BE2C (cell line): ENCODE measurements at places on chromosomes 1 and 21.

DNA sequence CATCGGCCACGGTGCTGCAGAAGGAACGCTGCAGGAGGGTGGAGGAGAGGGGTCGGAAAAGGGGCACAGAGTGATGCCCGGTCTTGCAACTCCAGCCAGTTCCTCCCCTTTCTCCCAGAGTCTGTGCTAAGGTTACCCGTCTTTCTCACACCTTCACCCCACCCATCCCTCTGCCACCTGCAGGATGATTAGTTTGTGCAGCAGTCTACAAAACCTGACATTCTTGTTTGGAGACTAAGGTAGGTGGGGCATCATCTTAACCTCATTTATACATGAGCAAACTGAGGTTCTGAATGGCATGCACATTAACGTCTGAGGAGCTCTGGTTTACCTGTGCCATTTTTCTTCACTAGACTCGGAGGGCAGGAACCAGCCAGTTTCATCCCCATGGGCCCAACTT is 232.3 kb downstream of the GRIK3 start:
- no peak for DNase-seq

DNA sequence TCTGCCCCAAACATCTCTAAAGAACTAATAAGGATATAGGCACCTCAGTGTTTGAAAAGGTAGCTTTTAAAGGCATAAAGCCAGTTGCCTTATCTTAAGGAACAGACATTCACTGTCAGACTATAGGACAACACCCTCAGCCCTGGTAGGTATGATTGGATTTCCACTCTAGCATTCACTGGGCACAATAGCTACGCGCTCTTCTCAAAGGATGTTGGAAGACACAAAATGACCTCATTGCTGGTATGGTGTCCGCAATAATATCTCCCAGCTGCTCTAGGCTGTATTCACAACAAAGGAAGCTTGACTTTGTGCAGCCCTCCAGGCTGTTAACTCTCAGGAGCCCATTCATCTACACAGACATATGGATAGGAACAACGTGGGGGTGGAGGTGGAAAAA is 119.4 kb upstream of the CXADR start:
- DNase-seq = no peak

DNA sequence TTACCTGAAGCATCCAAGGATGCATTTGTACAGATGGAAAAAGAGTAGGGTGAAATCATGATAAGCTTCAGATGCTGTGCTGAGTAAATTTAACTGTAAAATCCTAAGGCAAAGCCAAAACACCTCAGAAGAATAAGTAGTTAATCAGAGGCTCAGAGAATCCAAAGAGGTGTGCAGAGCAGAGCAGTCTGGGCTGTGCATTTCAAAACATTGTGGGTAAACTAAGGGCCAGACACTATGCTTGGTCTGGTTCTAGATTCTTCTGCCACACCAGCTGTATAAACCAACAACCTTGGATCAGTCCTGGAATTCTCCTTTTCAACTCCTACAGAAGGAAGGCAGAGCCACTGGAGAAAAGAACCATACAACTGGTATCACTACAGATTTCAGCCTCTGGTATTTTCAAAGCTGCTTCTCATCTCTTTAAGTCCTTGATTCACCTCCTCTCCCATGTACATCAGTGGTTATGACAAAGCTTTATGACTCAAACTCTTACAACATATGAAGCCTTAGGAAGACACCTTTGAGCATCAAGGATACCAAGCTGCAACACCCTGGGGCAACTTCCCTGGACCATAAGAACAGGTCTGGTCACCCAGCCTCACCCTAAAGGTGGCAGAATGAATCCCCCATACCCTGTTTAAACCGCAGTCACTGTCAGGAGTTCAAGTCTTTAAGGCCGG is 11.6 kb upstream of the HIPK1 start:
- no peak for DNase-seq

DNA sequence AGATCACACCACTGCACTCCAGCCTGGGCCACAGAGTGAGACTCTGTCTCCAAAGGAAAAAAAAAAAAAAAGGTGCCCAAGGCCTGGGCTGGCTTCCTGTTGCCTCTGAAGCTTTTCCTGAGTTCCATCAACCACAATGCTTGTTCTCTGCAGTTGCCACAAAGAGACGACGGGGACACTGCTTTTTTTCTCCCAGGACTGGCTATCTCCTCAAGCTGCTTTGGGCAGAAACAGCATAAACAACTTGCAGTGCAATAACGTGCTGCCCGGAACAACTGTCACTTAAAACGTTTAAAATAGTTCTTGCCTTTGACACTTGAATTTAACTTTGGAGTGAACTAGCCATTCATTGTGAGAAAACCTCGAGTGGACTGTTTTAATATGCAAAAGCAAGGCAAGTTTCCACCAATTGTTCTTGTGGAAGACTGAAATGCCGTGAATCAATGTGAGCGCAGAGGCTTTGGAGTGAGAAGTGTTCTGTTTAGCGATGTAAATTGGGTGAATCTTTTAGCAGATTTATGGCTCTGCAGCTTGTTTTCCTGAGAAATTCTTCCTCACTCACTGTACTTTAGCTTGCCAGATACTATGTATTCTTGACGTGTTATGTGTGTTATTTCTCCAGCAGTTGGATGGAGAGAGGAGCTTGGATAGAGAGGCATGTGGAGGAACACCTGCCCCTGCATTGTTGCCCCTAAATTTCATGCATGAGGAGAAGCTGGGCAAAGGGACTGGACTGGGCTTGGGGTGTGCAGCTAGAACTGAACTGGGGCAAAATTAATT is 188.1 kb upstream of the KIAA0040 start:
- no peak for DNase-seq

- DNase-seq = no peak
Observed at GRCh38 chr1:53653200-53653575, 85.8 kb downstream of the GLIS1 start.

DNA sequence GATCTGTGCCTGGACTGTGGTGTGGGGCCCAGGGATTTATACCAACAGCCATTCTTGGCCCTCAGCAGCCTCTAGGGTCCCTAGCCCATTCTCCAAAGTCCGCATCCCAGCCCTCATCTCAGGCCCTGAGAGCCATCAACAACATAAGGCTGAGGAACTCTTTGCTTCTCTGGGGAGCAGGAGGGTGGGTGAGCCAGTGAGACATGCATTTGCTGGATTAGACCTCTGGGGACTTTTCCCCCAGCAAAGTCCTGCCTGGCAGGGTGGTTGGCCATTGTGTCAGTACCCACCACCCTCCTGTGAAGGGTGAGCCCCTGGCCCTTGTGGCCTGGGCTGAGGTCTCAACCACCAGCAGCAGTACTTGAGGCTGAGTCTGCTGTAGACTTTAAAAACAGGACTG is 24.2 kb upstream of the FAM20B start:
- no peak for DNase-seq

- no peak for DNase-seq
Observed at GRCh38 chr21:39935716-39936115, 68.5 kb downstream of the PCP4 start.

DNA sequence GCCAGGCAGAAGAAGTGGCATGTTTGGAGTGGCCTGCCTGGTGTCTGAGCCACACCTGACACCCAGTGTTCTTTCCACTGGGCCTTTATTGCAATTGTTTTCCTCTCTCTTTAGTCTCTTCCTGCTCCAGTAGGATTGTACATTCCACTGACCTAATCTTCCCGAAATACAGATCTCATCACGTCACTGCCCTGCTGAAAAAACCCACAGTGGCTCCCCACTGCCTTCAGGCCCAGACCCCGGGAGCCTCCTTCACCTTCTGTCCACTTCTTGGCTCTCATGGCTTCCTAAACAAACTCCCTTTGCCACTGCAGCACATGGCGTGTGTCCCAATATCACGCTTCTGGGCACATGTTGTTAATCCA is 25.3 kb upstream of the ATP5PO start:
- DNase-seq = no peak

DNA sequence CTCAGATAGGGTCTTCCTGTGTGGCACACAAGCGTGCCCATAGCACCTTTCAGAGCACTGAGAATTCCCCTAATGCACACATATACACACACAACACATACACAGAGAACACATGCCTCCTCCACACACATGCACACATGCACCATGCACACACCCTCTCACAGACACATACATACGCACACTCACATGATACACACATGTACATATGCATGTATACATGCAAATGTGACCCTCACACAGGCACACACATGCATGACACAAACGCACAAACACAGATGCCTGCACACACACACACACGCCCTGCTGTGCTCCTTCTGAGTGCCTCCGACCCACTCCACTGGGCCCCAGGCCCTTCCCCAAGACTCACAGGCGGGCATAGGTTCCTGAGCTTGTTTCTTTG is 251.0 kb downstream of the PTPRU start:
- no peak for DNase-seq

GRCh38 chr1:180854001-180854400 is 58.7 kb upstream of the KIAA1614 start:
- DNase-seq = no peak

- DNase-seq = no peak
Observed at GRCh38 chr1:166999500-167000055, 10.5 kb downstream of the MAEL start.

- peak; percentile 23 for DNase-seq
Observed at GRCh38 chr1:46616277-46617107, at the start of gene MOB3C. TSS of gene MOB3C (minus strand) at chr1:46616811. CDS start at chr1:46613321, 3,490 bp downstream.

GRCh38 chr1:58997060-58997411 is 213.2 kb upstream of the JUN start:
- DNase-seq = no peak

DNA sequence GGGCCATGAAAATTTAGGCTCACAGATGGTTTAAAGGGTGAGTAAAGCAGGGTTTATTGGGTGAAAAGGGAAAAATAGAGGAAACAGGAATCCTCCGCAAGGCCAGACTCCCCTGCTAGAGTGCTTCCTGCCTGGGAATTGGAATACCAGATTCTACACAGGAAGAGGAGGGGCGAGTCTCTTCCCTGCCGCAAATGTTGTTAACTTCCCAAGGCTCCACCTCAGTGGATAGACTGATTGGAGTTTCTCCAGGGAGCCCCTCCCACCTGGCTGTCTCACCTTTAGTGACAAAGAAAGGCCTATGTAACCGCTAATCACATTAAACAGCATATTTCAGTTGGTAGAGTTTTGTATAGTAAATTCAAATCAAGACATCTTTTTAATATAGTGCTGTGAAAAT is 1450.1 kb downstream of the KCNT2 start:
- DNase-seq = no peak

DNA sequence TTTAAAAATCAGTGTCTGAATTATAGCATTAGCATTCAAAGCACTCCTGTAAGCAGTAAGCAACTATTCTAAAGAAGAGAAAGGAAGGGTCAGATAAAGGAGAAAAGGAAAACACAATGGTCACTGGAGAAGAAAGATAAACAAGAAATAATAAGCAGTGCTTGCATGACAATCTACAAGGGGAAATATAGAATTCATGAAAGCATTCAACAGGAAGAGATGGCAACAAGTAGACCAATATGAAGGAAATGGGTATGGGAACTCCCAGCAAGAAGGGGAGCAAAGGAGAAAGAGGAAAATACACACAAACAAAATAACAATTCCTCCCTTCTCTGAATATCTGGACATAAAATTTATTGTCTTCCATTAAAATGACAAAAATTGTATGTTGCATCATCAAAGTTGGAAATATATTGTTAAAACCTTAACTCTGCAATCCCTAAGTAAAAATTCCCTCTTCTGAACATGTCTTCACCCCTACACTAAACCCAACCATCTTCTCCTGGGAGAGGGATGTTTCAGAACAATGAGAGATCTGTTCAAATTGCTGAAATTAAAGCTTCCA is 206.3 kb upstream of the SAMSN1 start:
- no peak for DNase-seq

DNA sequence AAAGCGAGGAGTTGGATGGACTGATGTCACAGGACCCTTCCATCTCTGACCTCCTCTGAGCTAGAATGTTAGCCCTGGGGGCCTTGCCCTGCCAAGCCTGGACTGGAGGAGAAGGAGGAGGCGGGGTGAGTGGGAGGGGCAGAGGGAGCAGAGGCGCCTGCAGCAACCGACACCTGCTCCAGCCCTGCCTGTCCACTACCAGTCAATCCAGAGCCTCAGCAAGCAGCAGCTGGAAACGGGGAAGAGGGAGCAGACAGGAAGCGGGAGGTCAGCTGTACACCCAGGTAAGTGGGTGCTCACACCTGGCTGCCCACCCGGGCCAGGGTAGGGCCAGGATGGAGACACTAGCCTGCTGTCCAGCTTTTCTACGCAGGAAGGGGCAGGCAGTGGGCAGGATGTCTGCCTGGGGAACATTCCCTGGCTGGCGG is at the start of gene IGFN1:
Gene IGFN1 (plus strand): TSS at position 201 of the 428 bp plus-strand sequence. CDS start 2,470 bp downstream, outside the sequence.
- peak; percentile 67 for DNase-seq

DNA sequence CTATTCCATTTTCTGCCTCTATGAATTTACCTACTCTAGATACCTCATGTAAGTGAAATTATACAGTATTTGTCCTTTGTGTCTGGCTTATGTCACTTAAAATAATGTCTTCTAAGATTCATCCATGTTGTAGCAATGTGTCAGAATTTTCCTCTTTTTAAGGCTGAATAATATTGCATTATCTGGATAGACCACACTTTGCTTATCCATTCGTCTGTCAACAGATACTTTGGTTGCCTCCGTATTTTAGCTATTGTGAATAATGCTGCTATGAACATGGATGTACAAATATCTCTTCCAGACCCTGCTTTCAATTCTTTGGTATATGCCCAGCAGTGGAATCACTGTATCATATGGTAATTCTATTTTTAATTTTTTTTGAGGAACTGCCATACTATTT is 10.1 kb upstream of the CCSAP start:
- DNase-seq = no peak

DNA sequence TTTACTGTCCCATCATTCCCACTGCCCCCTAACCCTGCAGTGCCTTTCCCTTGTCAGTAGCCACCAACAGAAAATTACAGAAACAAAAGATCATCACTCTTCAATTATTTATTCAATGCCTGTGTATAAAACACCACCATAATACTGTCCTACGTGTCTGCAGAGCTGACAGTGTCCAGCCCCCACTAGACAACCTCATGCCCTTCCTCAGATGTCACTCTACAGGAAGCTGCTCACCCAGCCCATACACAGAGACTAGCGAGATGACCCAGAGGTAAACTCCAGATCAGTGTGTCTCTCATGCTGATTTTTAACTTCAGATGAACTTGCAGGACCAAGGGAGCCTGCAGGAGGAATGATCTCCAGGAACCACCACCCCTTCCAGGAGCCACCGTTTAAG is 51.3 kb upstream of the GJA5 start:
- no peak for DNase-seq

- DNase-seq = no peak
Observed at GRCh38 chr1:27752360-27752759, 20.7 kb upstream of the STX12 start.

- no peak for DNase-seq
Observed at GRCh38 chr1:24191860-24192259, 4.8 kb upstream of the IFNLR1 start.

- no peak for DNase-seq
Observed at GRCh38 chr21:35559128-35559828, 501.0 kb downstream of the SETD4 start.

GRCh38 chr1:238552271-238552670 is 661.5 kb upstream of the ZP4 start:
- DNase-seq = no peak

DNA sequence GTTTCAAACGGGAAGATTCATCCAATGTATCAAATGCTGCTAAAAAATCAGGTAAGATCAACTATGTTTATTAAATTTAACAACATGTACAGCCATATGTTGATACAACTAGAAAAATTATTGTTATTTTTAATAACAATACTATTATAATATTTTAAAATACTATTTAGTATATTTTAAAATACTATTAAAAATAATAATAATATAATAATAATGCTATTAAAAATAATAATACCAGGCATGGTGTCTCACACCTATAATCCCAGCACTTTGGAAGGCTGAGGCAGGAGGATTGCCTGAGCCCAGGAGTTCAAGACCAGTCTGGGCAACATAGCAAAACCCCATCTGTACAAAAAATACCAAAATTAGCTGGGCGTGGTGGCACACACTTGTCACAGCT is 54.6 kb downstream of the CATSPERE start:
- DNase-seq = no peak

GRCh38 chr1:39826583-39826982 is 37.9 kb upstream of the BMP8B start:
- no peak for DNase-seq
